Gastrocnemius medialis (tissue), 4 donors: ENCODE measurements at places on chromosomes 4 and X. TPM values are rescaled to one million over a fixed set of nuclear protein-coding genes. Genes with fewer than 3 reads are reported as not detected.

Gene CORIN
- total RNA-seq = not detected

Gene MAGEB18
- total RNA-seq = not detected

Gene GUCY2F
- total RNA-seq = not detected

Gene CFAP47
- total RNA-seq = not detected

Gene ALPK1
- total RNA-seq = 12.6 TPM
